ENCODE measurements at places on chromosomes 4 and X.

- peak; percentile 4 for DNase-seq
Observed at GRCh38 chrX:120380699-120381098, 18.8 kb downstream of the ATP1B4 start.

DNA sequence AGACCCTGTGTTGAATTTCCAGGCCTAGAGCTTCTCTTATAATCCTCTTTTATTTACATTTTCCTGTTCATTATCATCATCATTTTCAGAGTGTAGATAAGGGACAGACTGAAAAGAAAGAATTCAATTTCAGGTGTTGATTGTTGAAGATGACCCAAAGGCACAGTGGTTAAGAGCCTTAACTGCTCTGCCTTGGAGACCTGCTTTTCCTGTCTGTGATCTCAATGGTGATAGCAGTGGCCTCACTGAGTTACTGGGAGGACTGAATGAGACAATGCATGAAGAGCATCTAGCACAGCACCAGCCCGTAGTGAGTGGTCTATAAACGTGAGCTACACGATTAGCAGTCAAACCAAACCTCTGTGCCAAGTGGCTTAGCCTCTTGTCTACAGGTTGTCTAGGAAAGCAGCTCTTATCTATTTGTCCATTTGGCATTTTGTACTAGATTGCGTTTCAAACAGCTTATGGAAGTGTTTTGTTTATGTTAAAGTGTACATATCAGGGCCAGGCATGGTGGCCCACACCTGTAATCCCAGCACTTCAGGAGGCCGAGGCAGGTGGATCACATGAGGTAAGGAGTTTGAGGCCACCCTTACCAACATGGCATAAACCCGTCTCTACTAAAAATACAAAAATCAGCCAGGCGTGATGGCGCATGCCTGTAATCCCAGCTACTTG is 41.5 kb downstream of the SETD7 start:
- no peak for DNase-seq

- no peak for DNase-seq
Observed at GRCh38 chrX:124862301-124862700, 457.4 kb upstream of the TEX13C start.

DNA sequence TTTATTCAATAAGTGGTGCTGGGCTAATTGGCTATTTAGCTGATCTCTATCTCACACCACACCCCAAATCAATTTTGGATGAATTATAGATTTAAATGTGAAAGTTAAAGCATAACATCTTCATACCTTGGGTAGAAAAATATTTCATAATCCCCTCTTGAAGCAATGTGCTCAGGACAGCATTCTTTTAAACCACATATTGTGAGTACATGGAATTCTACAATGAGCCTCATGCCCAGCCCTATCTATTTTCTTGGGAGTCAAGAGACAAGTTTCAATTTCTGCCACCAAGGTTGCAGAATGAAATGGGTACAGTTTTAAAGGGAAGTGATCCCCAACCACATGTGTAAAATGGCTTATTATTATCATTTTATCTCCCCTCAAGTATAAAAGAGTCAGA is 30.6 kb upstream of the GPRIN3 start:
- no peak for DNase-seq

- no peak for DNase-seq
Observed at GRCh38 chrX:148541584-148541940, 41.1 kb downstream of the AFF2 start.

DNA sequence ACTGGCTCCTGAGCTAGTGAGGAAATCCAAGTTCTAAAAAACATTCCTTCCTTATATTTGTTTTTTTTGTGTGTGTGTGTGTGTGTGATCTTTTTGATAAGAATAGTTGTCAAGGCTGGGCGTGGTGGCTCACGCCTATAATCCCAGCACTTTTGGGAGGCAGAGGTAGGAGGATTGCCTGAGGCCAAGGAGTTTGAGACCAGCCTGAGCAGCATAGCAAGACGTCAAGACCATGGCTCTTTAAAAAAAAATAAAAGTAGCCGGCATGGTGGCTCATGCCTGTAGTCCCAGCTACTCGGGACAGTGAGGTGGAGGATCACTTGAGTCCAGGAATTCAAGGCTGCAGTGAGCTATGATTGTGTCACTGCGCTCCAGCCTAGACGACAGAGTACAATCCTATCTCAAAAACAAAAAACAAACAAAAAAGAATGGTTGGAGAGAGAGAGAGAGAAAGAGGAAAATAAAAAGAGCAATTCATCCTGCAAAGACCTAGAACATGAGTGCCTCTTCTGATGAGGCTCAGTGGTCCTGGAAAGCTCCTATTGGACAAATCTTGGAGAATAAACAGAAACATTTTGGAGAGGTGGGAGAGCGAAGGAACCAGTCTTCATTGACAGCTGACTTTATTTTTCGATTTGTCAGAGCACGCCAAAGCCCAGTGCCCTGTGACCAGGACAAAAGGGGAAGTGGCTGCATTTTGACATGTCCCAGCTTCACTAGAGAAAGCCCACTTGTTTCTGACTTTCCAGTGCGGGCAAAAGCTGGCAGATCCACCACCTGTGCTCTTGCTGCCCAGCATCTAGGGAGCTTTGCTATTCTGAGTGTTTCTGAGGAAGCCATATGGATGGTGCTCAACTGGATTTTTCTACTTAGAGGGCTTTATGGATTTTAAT is 244.7 kb downstream of the PALLD start:
- no peak for DNase-seq

- no peak for DNase-seq
Observed at GRCh38 chrX:45187731-45188130, 12.9 kb downstream of the DIPK2B start.

GRCh38 chrX:151174581-151175282 is 1.7 kb upstream of the GPR50 start:
- no peak for DNase-seq

GRCh38 chr4:212438-213188 is 88.3 kb downstream of the ZNF718 start:
- DNase-seq, result no peak

GRCh38 chr4:174349156-174349555 is 65.4 kb downstream of the CEP44 start:
- no peak for DNase-seq

GRCh38 chrX:115226929-115227328 is 7.0 kb downstream of the LRCH2 start:
- DNase-seq, result no peak

- no peak for DNase-seq
Observed at GRCh38 chr4:8695237-8696219, 103.0 kb downstream of the CPZ start.

- no peak for DNase-seq
Observed at GRCh38 chr4:139825523-139826014, 159.9 kb downstream of the MGST2 start.

GRCh38 chrX:130877892-130878341 is 25.1 kb downstream of the ENOX2 start:
- no peak for DNase-seq

- DNase-seq, result no peak
Observed at GRCh38 chr4:110808351-110808878, 185.5 kb upstream of the PITX2 start.

GRCh38 chr4:110064295-110064694 is 134.1 kb downstream of the ELOVL6 start:
- no peak for DNase-seq

GRCh38 chr4:144754562-144755410 is 108.8 kb downstream of the HHIP start:
- DNase-seq, result no peak

DNA sequence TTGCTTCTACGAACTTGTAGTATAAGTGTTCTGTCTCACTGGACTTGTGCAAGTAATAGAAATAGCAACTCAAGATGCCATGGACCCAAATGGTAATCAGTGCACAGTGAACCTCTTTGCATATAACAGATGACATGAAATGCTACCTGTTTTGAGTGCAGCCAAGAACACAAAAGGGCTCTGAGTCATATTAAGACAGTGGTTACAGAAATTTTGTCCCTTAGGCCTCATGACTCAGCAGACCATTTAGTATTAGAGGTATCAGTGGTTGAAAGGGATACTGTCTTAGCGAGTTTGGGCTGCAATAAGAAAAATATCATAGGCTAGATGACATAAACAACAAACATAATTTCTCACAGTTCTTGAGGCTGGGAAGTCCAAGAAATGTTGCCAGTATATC is 502.9 kb upstream of the PCDH10 start:
- DNase-seq, result no peak

GRCh38 chr4:99349338-99349737 is 3.2 kb downstream of the ADH1C start:
- DNase-seq, result no peak

GRCh38 chr4:114527637-114528036 is 71.0 kb upstream of the UGT8 start:
- no peak for DNase-seq

GRCh38 chr4:3226467-3226866 is 22.5 kb upstream of the MSANTD1 start:
- DNase-seq, result no peak

- no peak for DNase-seq
Observed at GRCh38 chr4:133084421-133084820, 64.7 kb upstream of the PCDH10 start.

DNA sequence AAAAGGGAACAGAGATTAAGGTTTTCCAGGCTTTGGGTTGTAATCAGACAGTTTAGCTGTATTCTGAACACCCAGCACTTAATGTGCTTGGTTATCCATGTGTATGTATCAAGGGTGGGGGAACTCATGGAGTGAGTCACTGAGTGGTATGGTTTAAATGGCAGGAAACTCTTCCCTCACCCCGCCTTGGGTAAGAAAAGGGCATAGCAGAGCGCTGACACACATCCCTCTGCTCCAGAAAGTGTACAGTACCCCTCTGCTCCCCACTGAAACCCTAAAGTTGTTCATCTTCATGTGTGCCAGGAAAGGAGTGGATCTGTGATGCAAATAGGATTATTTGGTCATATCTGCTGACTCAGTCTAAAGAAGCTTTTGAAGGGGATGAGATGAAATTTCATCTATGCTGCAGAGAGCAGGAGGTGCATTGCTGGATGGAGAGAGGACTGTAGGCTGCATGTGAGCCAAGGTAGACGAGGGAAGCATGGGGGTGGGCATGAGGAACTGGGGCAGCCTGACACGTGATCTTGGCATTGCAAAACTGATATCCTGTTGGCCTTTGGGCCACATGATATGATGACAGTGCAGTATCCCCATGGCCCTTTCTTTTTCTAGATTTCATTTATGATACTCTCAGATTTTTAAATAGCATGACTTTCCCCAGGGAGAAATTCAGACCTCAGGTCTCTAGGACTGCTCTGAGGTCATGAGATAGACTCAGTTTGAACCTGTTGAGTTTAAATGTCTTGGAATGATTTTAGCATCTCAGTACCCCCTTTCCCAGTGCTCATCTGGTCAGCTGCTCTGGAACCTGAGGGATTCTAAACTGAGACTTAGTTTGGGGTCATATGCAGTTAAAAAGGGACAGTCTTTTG is 84.8 kb downstream of the TMEM164 start:
- DNase-seq, result no peak

GRCh38 chr4:189202182-189202868 is 738.3 kb upstream of the FRG1 start:
- no peak for DNase-seq

DNA sequence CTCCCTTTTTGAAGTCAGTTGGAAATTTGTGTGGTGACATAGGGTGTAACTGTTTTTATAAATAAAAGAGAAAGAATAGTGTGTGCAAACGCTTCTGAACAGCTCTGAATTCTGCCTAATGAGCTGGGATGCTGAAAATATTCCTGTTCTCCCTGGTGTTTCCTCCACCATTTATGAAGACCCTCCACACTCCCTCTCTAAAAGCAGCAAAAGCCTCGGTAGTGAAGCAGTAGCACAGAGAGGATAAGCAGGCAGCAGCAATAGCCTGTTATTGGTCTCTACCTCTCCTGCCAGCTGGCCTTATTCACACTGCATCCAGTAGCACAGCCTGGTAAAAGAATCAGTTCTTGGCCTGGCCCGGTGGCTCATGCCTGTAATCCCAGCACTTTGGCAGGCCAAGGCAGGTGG is 406.1 kb downstream of the IQCM start:
- no peak for DNase-seq

- DNase-seq, result no peak
Observed at GRCh38 chr4:63211776-63212479, 1197.3 kb downstream of the TECRL start.

DNA sequence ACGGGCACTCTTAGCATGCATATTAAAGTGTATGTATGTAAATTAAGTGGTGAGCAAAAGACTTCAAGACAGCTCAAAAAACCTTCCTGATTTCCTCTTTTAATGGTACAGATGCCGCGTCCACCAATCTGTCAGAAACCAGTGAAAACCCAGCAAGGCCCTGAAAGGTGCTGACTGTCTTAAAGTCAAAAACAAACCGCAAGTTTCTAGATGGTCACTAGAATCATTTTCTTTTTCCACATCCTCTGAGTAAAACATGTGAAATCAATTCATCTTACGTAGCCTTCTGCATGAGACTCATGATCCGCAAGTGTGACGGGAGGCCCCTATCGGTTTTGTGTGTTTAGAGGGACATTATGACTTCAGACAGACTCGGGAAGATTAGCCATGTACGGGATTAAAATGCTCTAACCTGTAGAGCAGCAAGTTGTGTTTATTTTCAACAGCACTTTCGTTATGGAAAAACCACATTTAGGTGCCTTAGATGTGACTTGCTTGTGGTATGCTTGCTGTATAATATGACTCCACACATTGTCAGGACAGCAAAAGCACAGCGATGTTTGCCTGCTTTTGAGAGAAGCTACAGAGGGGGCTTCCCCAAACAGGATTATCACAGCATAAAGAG is 88.2 kb upstream of the STS start:
- peak; percentile 6 for DNase-seq

- no peak for DNase-seq
Observed at GRCh38 chr4:74362347-74362746, 2.6 kb upstream of the EREG start.

GRCh38 chr4:52982946-52983340 is 120.8 kb downstream of the RASL11B start:
- no peak for DNase-seq

DNA sequence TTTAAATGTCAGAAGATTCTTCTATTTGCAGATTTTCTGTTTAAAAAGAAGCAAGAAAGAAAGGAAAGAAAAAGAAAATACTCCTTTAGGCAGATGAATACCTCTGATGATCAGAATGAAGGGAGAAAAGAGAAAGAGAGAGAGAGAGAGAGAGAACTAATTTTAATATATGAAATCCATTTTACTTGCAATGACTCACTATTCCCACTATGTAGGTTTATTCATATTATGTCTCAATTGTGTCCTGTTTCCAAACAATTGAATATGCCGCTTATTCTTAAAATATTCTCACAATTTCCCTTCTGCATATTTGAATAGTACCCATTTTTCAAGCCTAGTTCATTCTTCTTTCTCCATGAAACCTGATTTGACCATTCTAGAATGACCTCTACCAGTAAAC is 11.7 kb downstream of the MEPE start:
- no peak for DNase-seq

DNA sequence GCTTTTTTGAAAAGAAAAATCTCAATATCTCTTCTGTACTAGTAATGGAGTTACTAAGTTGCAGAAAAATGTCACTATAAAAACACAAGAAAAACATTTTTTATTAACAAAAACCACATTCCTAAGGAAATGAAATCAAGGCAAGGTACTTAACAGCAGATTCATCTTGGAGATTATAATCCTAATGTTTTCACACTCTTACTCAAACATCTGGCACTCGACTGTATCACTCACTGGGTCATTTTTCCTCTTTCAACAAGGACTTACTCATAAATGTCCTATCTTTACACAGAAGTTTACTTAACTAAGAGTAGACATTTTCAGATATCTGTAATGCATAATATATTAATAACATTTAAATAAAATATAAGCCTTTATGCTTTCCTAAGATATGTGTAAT is 216.6 kb downstream of the NR3C2 start:
- no peak for DNase-seq

GRCh38 chr4:15398001-15398400 is 29.8 kb upstream of the C1QTNF7 start:
- DNase-seq, result no peak

All from stimulated activated CD4-positive, alpha-beta T cell treated with anti-CD3 and anti-CD28 coated beads, Interleukin-4, amount 100 ng/mL, for 24 hours (primary cell).